ENCODE measurements at places on chromosomes 12 and 14.

DNA sequence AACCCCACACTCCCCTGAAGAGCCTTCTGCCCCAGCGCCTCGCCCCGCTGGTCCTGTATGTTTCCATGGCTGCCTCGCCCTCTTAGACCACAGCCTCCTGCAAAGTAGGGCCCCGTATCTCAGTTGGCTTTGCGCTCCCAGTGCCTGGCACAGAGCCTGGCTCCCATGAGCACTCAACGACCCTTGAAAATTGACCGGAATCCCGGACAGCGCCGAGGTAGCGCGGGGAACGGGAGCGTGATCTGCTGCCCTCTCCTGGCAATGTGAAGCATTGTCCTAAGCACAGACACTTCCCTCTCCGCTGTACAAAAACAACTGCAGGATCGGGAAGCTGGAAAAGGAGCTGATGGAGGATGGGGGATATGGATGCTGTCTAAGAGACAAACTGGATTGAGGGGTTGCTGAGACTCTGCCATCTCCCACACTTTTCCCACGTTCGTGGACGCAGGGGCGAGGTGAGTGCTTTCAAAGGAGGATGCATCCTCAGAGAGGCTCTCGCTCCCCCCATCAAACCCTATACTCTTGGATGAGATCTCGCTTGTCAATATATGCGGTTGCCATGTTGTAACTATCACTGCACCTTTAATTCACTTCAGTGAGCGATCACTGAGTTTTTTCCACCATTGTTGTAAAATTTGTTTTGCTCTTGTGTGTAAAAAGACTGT is 10.7 kb upstream of the FKBP4 start:
- DNase-seq = peak; percentile 39

GRCh38 chr12:27190761-27191160 is 53.3 kb upstream of the STK38L start:
- DNase-seq = no peak

- DNase-seq = no peak
Measured at GRCh38 chr14:20485900-20486299, 16.7 kb downstream of the PNP start.

- no peak for DNase-seq
Measured at GRCh38 chr12:74780182-74780849, 242.7 kb downstream of the ATXN7L3B start.

- DNase-seq = no peak
Measured at GRCh38 chr14:89142366-89142765, 274.7 kb downstream of the FOXN3 start.

- DNase-seq = no peak
Measured at GRCh38 chr14:41609704-41610183, 3.1 kb downstream of the LRFN5 start.

DNA sequence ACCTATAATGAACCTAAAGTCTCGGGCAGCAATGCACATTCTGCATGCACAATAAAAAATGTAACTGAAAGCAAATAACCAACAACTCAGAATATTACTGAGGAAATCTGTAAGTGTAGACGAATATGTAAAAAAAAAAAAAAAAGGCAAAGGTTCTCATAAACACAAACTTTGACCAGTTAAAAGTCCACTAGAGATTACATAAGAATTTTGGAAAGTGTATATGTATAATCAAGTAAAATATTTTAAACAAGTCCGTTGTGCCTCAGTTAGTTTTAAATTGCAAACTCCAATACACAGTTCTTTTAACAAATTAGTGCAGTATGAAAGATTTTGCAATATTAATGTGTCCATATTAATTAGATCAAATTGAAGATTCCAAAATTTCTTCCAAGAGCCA is 35.3 kb upstream of the PAPOLA start:
- no peak for DNase-seq

DNA sequence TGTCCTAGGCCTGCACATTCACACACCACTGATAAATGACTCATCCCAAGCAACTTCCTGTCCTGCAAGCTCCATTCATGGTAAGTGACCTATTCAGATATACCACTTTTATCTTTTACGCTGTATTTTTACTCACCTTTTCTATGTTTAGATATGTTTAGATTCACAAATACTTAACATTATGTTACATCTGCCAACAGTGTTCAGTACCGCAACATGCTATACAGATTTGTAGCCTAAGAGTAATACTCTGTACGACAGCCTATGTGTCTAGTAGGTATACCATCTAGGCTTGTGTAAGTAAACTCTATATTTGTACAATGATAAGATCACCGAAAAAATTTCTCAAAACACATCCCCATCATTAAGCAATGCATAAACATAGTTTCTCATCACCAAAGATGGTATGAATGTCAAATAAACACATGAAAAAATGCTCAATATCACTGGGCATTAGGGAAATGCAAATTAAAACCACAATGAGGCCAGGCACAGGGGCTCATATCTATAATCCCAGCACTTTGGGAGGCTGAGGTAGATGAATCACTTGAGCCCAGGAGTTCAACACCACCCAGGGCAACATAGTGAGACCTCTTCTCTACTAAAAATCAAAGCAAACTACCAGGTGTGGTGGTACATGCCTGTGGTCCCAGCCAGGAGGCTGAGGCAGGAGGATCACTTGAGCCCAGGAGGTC is 20.7 kb downstream of the ATXN2 start:
- DNase-seq = no peak

GRCh38 chr14:95828649-95829265 is 47.9 kb upstream of the TUNAR start:
- DNase-seq = no peak

GRCh38 chr12:269191-269590 is 6.6 kb upstream of the SLC6A13 start:
- peak; percentile 17 for DNase-seq

DNA sequence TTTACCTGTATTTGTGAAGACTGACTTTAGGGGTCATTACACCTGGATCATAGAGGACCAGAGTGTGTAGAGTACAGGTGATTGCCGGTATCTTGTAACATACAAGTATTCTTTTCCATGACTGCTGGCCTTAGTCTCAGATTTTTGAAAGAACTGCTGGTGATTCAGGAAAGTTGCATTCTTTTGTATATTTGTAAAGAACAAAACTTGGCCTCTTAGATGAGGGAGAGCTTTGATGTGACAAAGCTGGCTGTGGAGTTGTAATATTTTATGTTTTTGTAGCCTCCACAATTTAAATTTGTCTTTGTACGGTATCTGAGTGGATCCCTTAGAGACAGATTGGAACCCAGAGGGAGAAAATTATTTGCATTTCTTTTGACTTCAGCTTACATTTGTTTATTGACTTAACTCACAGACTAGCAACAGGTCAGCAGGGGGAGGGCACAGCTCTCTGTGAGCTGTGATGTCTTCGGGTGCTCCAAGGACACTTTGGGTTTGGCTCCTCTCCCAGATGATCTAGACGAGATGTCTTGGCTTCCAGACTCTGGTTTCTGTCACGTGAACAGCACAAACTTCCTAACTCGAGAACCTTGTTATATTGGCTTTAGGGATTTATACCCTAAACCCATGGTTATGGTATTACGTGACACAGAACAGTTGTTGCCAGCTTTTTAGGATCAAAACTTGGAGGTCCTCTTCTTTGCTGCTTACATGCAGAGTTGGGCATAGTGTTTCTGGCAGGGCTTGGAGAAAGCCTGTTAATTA is 65.9 kb downstream of the DAAM1 start:
- DNase-seq = peak; percentile 66

- DNase-seq = no peak
Measured at GRCh38 chr14:76975051-76975450, 53.5 kb downstream of the IRF2BPL start.

GRCh38 chr14:88551980-88552431 is 2.8 kb downstream of the PTPN21 start:
- DNase-seq = no peak

GRCh38 chr12:115386946-115387345 is 703.0 kb upstream of the TBX3 start:
- DNase-seq = no peak

DNA sequence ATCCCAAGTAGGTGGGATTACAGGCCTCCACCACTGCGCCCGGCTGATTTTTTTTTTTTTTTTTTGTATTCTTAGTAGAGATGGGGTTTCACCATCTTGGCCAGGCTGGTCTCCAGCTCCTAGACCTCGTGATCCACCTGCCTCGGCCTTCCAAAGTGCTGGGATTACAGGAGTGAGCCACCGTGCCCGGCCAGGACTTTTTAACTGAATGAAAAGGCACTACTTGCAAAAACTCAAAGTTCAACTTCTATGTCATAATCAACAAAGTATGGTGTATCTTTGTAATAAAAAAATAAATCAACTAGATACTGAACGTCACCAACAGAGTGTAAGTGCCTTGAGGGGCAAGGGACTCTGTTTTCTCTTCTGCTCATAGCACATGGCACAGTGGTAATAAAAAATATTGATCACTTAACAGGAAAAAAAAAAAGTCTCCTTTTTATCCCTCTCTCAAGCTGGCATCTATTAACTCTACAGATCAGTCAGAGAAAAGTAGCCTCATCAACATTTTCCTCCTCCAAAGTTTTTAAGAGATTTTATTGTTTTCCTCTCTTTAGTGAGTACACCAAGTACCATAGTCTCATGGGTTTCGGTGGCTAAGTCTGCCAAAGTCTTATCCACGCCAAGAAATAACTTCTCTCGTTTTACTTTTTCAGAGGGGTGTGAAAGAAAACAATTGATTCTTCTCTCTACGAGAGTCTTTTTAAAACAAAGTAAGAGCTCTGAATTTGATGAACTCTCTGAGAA is 10.6 kb upstream of the FOXN3 start:
- DNase-seq = no peak

DNA sequence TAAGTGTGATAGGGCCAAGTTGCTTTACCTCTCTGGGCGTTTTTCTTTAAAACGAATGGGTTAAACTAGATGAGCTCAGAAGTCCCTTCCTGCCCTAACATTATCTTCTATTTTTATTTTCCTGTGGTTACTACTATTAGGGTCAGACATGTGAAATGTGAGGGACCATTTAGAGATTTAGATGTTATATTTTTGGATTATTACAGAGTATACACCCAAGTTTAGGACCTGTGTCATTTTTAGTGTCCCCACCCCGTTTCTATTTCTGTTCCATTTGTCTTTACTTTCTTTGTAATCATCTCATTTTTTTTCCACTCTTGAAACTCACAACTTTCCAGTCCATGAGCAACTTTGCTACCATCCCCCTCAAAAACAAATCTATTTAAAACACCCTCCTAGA is 56.3 kb downstream of the SLC4A8 start:
- no peak for DNase-seq

Measured in NCI-H2029 treated with DMSO at 0.1 percent for 48 hours (cell line).